ENCODE measurements at places on chromosomes 4 and X.
A peak's percentile ranks its signal among the peaks of the same experiment; 100 is the strongest.

- DNase-seq = no peak
These were observed 80.6 kb upstream of the ENPP6 start for GRCh38 chr4:184298254-184298653.

DNA sequence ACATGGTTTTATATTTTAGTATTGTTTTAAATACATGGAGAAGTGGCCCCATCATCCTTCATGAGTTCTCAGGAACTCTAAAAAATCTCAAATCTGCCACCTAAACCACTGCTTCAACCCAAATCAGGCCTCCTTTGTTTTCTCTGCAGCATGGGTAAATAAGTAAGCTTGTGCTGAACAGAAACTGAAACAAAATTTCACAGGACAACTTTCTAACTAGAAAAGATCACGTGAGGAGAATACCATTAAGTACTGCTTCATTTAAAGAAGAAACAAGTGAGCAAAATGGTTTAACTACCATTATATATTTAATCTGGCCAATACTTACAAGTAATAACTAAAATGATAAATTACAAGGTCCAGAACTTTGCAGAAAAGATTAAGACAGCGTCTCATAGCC, 2.5 kb downstream of the ARAP2 start:
- no peak for DNase-seq

DNA sequence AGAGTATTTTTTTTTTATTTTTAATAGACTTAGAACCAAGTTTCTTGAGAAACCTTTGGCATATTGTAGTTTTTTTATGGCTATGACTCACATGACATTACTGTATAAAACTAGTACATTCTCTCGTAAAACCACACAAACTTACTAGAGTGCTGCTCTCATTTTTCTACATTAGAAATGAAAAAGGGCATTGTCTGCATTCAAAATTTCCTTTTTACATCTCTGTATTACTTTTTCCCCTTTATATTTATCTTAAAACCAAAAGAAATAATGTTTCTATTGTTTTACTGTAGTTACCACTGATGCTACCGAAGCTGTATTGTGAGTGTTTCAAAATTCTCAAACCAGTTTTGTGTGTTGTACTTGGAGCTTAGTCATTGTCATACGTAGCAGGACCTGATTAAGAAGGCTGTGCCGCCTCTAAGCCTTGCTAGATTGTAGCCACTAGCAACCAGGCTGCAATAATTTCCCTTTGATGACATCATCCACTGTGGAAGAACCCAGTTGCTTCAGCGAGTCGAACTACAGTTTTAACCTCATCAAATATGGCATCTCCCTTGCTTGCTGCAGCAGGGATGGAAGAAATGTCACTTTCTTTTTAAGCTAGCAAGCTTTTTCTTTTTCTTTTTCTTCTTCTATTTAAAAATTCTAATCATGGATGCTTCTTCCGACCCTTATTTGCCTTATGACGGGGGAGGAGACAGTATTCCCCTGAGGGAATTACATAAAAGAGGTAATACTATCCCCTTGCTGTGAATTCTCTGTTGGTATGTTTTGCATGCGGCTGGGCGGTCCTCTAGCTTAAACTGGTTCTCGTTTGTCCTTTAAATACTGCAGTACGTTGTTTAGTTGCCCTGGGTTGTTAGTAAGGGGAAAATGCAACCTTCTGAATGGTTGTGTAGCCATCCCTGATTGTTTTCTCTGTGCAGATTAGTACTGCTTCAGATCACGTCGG, 39.6 kb downstream of the CLCN3 start:
- DNase-seq = peak; percentile 32

GRCh38 chr4:112361181-112361791, 64.1 kb downstream of the ALPK1 start:
- DNase-seq = no peak

DNA sequence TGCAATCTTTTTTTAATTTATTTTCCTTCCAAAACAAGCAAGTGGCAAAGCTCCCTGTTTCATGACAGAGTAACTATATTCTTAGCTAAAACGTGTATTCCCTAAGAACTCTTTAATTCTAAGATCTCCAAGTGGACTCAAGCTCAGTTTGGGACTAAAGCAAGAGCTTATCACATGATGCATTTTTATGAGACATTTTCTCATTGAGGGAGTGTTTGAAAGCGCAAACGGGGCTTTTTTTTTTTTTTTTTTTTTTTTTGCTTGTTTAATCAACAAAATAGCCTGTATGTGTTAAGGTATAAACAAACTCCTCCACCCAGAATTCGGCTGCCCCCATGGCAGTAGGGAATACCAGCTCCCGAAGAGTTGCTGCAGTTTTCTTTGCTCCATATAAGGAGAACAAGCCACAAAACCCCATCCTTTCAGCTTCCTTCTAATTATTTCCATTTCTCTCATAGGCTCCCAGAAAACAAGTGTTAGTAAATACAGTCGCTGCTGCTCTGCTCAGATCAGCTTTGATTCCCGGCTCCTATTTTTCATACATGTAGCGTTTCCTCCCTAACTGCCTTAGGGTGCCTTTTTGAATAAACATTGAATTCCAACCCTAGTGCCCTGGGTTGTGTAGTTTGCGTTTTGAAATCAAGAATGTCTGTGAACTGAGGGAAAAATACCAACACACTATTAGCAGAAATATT, 669 bp upstream of the PPARGC1A start:
- no peak for DNase-seq

DNA sequence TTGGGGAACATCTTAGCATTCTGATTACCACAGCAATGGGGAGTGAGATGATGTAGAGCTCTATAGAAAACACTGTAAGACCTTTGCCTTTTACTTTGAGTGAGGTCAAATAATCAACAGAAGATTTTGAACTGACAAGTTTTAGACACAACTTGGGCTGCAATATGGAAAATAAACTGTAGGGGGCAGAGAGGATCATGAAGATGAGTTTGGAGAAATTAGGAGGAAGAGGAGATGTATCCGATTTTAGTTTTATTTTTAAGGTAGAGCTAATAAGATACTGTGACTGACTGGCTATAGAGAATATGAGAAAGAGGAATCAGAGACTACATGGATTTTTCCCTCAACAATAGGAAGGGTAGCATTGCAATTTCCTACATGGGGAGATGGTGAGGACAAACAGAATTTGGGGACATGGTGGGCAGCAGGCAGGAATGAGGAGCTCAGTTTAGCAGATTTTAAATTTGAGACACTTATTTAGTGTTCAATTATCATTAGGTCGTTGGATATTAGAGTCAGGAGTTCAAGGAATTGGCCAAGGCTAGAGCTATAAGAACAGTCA, 563.1 kb downstream of the INPP4B start:
- DNase-seq = peak; percentile 47

DNA sequence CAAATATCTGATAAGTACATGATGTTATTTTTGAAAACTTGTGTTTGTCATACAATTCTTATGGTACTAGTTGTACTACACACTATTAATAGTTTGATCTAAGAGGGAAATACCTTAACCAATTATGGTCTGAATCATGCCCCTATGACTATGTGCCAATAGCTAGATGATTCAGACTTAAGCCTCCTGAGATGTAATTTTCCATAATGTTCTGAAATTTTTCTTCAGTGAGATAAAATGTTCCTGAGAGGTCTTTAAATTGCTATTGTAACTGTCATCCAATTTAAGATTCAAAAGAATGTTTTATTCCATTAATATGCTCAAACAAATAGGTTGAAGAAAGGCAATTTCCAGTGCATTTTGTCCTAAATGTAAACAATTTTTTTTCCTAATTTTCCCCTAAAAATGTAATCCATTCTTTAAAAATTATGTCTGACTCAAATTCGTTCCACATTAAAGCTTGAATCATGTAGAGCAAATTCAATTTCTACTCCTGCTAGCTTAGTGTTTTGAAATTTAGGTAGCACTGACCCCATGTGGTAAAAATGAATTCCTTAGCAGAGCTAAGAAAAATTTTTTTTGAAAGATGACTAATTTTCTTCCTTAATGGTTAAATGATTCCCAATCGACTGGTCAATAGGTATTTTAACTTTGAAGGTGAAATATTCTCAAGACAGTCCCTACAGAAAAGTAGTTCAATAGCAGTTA, 49.1 kb downstream of the APOOL start:
- no peak for DNase-seq

GRCh38 chr4:27210956-27211355, 350.3 kb downstream of the STIM2 start:
- DNase-seq = no peak

DNA sequence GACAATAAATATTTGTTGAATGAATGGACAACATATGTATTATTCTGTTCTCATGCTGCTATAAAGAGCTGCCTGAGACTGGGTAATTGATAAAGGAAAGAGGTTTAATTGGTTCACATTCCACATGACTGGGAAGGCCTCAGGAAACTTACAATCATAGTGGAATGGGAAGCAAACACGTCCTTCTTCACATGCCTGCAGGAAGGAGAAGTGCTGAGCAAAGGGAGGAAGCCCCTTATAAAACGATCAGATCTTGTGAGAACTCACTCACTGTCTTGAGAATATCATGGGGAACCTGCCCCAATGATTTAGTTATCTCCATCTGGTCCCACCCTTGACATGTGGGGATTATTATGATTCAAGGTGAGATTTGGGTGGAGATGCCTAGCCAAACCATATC, 233.9 kb upstream of the AADAT start:
- no peak for DNase-seq

DNA sequence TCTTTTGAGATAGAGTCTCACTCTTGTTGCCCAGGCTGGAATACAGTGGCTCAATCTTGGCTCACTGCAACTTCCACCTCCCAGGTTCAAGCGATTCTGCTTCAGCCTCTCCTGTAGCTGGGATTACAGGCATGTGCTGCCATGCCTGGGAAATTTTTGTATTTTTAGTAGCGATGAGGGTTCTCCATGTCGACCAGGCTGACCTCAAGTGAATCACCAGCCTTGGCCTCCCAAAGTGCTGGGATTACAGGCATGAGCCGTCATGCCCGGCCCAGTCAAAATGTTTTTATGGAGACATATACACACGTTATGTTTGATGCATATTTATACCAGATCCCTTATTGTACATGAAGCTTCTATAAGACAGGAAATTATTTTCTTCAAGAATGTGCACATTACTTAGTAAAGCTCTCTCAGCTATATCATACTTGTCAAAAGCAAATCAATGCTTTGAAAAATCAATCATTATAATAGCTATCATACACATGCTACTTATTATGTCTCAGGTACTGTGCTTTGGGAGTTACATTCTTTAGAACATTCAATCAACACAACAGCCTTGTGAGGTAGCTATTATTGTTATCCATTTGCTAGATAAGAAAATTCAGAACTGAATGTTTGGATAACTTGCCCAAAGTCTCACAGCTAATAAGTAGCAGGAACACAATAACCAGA, 269.2 kb downstream of the FSTL5 start:
- no peak for DNase-seq

GRCh38 chr4:6308899-6309643, 39.4 kb downstream of the WFS1 start:
- peak; percentile 18 for DNase-seq

DNA sequence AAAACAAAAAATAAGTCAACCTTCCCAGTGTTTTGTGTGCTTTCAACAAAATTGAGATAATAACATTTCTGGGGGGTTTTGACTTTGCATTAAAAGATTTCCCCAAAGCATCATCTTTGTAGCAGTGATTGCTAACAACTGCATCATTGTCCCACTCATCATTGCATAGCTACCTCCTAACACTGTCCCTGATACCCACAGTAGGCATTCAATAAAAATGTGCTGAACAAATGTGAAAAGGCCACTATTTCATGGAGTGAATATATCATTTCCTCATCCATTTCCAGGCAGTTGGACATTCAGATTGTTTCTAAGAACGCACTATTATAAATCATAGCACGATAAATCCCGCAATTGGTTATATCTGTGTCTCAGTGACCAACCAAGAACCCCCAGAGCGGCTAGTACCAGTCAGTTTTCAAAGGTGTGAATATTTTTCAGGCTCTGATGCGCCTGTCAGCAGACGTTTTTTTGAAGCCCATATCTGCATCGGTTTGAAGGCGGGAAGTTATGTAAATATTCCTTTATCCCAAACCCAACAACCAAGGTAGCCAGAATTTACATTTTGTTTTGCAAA, 36.0 kb upstream of the CRMP1 start:
- no peak for DNase-seq

- no peak for DNase-seq
These were observed 1.6 kb downstream of the KDR start for GRCh38 chr4:55123791-55124190.

- DNase-seq = no peak
These were observed 614.8 kb upstream of the TECRL start for GRCh38 chr4:65023883-65024670.

DNA sequence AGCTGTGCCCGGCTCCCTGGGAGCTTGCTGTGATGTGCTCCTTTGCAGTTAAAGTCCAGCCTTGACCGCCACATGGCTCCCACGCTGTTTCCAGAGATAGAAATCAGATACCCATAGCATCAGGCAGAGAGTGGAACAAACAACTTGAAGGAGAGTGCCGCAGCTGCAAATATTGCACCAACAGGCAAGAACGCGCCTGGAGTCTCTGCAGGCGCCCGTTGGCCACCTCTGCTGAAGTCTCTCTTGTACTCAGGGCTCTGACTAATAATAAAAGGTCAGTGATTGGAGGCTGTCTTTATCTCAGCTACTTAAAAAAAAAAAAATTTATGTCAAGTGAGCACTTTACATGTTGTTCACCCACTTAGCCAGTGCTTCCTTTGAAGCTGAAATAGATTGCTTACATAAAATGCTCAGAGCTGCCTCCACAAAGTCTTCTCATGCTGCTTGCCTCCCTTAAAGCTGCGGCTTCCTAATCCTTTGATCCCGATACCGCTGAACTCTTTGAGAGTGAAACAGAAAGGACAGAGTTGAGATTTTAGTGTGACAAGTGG, 30.9 kb upstream of the TENM3 start:
- no peak for DNase-seq

GRCh38 chrX:84221181-84221580, 33.2 kb upstream of the RPS6KA6 start:
- no peak for DNase-seq

- no peak for DNase-seq
These were observed 258.8 kb upstream of the GK2 start for GRCh38 chr4:79666875-79667274.

GRCh38 chr4:119744580-119744979, 116.0 kb upstream of the PDE5A start:
- no peak for DNase-seq

GRCh38 chr4:17058536-17058915, 160.1 kb upstream of the LDB2 start:
- no peak for DNase-seq

All from neural crest cell (in vitro differentiated cells).